A549 (cell line): ENCODE measurements at places on chromosomes 1 and 21.
A peak's percentile ranks its signal among the peaks of the same experiment; 100 is the strongest.

DNA sequence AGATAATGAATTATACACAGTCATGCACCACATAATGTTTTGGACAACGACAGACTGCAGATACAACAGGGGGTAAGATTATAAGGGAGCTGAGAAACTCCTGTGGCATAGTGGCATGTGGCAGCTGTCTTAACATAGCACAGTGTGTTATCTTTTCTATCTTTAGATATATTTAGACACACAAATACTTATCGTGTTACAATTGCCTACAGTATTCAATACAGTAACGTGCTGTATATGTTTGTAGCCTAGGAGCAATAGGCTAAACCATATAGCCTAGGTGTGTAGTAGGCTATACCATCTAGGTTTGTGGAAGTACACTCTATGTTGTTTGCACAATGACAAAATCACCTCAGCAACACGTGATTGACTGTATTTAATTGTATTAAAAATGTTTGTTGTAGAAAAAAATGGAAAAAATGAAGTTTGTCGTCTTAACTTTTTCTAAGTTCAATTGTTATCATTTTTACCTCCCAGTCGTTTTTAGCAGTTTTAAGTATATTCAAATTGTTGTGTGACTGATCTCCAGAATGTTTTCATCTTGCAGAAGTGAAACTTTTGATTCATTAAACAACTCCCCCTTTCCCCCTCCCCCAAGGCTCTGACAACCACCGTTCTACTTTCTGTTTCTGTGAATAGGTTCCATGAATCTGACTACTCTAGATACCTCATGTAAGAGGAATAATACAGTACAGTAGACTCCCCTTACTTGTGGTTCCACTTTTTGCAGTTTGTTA, 351.0 kb upstream of the B3GALT2 start:
- no peak for DNase-seq

DNA sequence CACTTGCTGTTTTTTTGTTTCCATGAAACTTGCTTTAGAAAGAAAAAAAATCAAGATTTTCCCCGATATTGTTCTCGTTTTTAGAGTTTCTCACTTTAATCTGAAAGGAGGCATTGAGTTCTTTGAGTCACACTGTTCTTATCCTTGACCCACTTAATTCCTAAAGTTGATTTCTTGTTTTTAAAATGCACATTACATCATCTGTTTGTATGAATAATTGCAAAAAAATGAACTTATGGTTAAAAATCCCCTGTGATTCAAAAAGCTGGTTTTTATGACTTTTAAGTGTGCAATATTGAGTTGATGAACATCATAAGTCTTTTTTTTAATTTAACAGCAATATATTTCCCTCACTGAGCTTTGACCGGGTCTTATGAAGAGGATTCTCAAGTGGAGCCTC, 131.6 kb downstream of the SNX7 start:
- DNase-seq, result no peak

- no peak for DNase-seq
Measured at GRCh38 chr1:30400507-30400906, 322.9 kb downstream of the MATN1 start.

GRCh38 chr1:67559222-67559700, 125.7 kb upstream of the GADD45A start:
- peak; percentile 30 for DNase-seq
